Cardiac muscle cell (in vitro differentiated cells and primary cell): ENCODE measurements at places on chromosomes 3 and 15. TPM values are rescaled to one million over a fixed set of nuclear protein-coding genes. Genes with fewer than 3 reads are reported as not detected.

CEP70 gene
- 18.3 and 43.1 TPM in 2 replicates for total RNA-seq

RAD51 gene
- 6.0 and 6.2 TPM in 2 replicates for total RNA-seq

NTRK3 gene
- total RNA-seq, result 4.4 and 6.2 TPM in 2 replicates

GRCh38 chr15:57332326-57332725 is 44.0 kb upstream of the CGNL1 start:
- H3K4me1 ChIP-seq, result peaks cover 17% of the 10 kb centered on the region
- H3K27ac ChIP-seq, result no peak overlapping the region
- H3K27me3 ChIP-seq, result no peaks in the 10 kb centered on the region

GRCh38 chr3:124223853-124224252 is 231.9 kb upstream of the ROPN1 start:
- H3K4me1 ChIP-seq, result no peaks in the 10 kb centered on the region
- H3K36me3 ChIP-seq, result no peaks in the 10 kb centered on the region
- H3K4me3 ChIP-seq, result no peak overlapping the region
- DNase-seq, result no peak
- H3K27ac ChIP-seq, result no peak overlapping the region

- no peak overlapping the region for H3K4me3 ChIP-seq
- H3K27me3 ChIP-seq, result no peaks in the 10 kb centered on the region
- peak; percentile 45 for DNase-seq
- no peak overlapping the region for H3K27ac ChIP-seq
- peaks cover 22% of the 10 kb centered on the region for H3K4me1 ChIP-seq
These were observed 6.9 kb upstream of the PCSK6 start for GRCh38 chr15:101496198-101496986.

GRCh38 chr3:119240101-119240590 is 532 bp downstream of the B4GALT4 start:
- H3K27me3 ChIP-seq, result no peaks in the 10 kb centered on the region
- peak overlapping the region; percentile 60 for H3K4me3 ChIP-seq
- H3K27ac ChIP-seq, result peak overlapping the region; percentile 95
- H3K4me1 ChIP-seq, result peaks cover 16% of the 10 kb centered on the region

DNA sequence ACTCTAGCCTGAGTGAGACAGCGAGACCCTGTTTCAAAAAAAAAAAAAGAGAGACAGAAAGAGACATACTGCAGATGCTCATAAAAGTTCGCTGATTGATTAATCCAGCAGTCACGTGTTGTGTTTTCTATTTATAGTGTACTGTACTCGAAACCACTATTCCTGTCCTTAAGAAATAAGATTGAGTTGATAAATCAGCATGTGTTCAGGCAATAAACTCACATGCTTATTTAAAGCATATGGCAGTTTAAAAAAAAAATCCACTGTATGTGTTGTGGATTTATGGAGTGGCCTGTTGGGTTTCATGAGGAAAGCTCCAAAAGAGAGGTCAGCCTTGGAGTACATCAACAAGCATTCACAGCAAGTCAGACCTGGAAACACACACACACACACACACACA is 17.7 kb downstream of the RPL22L1 start:
- H3K27ac ChIP-seq, result no peak overlapping the region
- no peaks in the 10 kb centered on the region for H3K4me1 ChIP-seq
- DNase-seq, result no peak
- no peaks in the 10 kb centered on the region for H3K36me3 ChIP-seq
- H3K27me3 ChIP-seq, result no peaks in the 10 kb centered on the region

DNA sequence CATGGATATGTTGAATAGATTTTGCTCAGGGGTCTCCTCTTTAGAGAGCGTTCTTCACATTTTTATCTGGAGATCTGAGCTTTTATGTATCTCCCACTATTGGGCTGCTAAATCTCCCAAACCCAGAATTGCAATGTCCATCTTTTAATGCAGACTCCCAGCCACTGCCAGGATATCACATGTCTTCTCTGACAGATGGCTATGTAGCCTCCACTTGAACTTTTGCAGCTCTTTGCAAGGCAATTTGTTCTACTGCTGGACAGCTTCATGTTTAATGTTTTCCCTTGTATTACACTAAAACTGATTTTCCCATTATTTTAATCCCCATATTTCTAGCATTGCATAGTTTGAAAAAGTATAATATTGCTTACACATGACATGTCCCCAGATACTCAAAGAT is 177.2 kb downstream of the LPP start:
- H3K4me3 ChIP-seq, result no peak overlapping the region
- H3K4me1 ChIP-seq, result peaks cover 19% of the 10 kb centered on the region
- H3K27ac ChIP-seq, result no peak overlapping the region
- H3K36me3 ChIP-seq, result no peaks in the 10 kb centered on the region
- DNase-seq, result no peak

GRCh38 chr3:48702320-48702920 is 14.6 kb downstream of the IP6K2 start:
- no peak for DNase-seq
- peak overlapping the region; percentile 61 for H3K27ac ChIP-seq
- peaks cover 3% of the 10 kb centered on the region for H3K4me1 ChIP-seq

DNA sequence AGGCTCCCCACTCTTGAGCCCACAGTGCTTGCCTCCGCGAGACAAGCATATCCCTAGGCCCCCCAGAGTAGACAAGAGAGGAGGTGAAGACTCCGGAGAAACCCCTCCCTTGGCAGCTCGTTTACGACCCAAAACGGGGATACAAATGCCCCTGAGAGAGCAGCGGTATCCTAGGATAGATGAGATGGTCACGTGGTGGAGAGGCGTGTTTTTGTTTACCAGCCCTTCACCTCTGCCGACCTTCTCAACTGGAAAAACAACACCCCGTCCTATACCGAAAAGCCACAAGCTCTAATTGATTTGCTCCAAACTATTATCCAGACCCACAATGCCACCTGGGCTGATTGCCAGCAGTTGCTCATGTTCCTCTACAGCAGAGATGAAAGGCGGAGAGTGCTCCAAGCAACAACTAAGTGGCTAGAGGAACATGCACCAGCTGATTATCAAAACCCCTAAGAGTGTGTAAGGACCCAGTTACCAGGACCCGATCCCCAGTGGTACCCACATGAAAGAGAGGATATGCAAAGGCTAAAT is 99.5 kb upstream of the OSBPL11 start:
- no peaks in the 10 kb centered on the region for H3K36me3 ChIP-seq
- DNase-seq, result no peak
- no peak overlapping the region for H3K4me3 ChIP-seq
- H3K27ac ChIP-seq, result no peak overlapping the region
- no peaks in the 10 kb centered on the region for H3K27me3 ChIP-seq

DNA sequence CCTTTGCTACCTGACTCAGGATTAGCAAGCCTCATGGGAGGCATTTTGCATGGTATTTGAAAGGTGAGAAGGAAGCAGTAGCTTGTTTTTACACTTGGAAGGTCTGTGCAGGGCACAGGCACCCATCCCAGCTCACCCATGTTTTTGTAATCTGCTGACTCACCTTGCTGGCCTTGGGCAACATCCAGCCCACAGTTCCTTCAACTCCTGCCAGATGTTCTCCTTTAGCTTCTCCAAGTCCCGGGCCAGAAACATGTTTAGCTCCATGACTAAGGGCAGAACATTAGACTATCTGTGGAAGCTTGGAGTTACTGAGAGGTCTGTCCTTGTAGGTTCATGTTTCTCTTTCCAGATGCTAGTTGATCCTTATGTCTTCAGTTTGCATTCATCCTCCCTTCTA is 12.4 kb upstream of the ZNF770 start:
- no peaks in the 10 kb centered on the region for H3K27me3 ChIP-seq
- H3K36me3 ChIP-seq, result no peaks in the 10 kb centered on the region
- H3K4me1 ChIP-seq, result peaks cover 11% of the 10 kb centered on the region

GRCh38 chr3:65030847-65031463 is 343.2 kb upstream of the ADAMTS9 start:
- H3K27me3 ChIP-seq, result no peaks in the 10 kb centered on the region
- H3K36me3 ChIP-seq, result no peaks in the 10 kb centered on the region
- H3K4me1 ChIP-seq, result peaks cover 3% of the 10 kb centered on the region
- H3K27ac ChIP-seq, result no peak overlapping the region
- no peak overlapping the region for H3K4me3 ChIP-seq

- no peaks in the 10 kb centered on the region for H3K36me3 ChIP-seq
- no peak overlapping the region for H3K27ac ChIP-seq
- H3K27me3 ChIP-seq, result no peaks in the 10 kb centered on the region
- no peak for DNase-seq
- no peak overlapping the region for H3K4me3 ChIP-seq
These were observed 95.1 kb upstream of the PHLDB2 start for GRCh38 chr3:111763968-111764367.

DNA sequence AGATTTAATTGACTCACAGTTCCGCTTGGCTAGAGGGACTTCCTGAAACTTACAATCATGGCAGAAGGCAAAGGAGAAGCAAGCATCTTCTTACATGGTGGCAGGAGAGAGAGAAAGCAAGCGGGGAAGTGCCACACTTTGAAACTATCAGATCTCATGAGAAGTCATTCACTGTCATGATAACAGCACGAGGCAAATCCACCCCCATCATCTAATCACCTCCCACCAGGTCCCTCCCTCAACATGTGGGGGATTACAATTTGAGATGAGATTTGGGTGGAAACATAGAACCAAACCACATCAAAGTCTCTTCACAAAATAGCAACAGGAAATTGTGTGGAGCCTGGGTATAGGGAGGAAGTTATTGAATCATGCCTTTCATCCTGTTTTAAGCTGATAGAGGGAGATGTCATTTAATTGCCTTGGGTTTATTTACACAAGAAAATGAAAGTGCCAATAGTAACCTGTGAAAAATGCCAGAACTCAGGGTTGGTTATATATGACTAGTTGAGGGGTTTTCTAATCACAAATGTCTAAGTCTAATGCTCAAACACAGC is 624.8 kb upstream of the LMCD1 start:
- no peaks in the 10 kb centered on the region for H3K27me3 ChIP-seq
- peak; percentile 8 for DNase-seq
- H3K36me3 ChIP-seq, result no peaks in the 10 kb centered on the region
- no peak overlapping the region for H3K27ac ChIP-seq

DNA sequence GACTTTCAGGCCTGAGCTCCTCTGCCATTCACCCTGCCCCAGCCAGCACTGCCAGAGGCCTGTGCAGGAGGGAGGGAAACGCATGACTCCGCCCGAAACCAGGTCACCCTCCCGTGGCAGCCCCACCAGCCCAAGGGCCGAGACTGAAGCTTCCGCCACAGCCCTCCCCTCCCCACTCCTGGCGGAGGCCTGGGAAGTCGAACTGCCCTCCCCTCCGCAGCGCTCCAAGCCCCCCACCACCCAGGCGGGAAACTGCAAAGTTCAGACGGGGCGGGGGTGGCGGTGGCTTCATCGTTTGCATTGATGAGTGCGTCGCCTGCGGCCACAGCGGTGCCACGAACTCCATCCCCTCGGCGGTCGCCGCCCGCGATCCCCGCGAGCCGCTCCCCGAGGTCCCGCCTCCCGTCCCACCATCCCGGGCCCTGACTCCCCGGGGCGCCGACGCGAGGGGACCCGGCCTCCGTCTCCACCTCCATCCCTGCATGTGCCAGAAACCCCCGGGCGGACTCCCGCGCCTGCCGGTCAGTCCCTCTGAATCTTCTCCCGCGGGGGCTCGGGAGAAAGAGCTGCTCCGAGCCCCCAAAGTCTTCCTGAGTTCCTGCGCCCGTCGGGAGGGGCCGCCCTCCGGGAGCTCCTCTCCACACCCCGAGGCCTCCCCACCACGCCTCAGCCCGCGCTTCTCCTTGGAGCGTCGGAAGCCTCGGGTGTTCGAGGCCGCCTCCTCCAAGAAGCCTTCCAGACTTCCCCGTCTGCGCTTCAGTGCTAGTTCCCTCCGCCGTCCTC is 698 bp downstream of the MELTF start:
- H3K4me1 ChIP-seq, result peaks cover 5% of the 10 kb centered on the region
- H3K27ac ChIP-seq, result no peak overlapping the region
- peak; percentile 25 for DNase-seq
- peak overlapping the region; percentile 71 for H3K4me3 ChIP-seq
- no peaks in the 10 kb centered on the region for H3K36me3 ChIP-seq
